ENCODE measurements at places on chromosomes 13 and 19.

GRCh38 chr19:55253842-55254624 is 4.8 kb downstream of the PPP6R1 start:
- DNase-seq: peak; percentile 77

DNA sequence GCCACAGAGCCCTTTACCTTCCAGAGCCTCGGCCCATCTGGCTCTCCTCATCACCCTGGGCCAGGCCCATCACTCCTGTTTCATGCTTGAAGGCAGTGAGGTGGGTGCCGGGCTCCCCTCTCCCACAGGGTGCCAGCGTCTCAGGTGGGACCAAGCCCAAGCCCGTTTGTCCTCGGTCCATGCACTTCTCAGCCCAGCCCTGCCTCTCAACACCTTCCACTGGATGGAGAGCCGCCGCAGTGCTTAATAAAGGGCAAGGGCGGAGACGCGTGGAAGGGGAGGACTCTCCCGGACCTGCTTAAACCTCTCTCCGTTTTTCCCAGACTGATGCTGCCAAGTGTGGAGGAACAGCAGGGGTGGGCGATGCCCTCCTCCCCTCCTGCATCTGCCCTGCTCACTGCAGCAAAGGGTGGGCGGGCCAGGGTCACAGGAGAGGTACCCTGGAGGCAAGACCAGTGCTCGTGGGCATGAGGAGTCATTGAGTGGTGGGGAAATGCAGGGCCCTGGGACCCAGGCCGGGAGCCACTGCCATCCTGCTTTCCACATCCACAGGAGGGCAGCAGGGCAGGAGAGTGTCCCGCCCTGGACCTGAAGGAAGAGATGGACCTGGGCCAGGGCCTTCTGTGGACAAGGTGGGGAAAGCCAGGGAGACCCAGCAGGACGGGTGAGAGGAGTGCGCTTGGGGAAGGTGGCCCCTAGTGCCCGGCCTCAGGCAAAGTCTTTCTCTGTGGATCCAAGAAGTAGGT is 9.7 kb upstream of the ATP11A start:
- no peak for DNase-seq

- no peak for DNase-seq
Measured at GRCh38 chr13:46721054-46721453, 75.9 kb downstream of the ESD start.

- DNase-seq: peak; percentile 40
Measured at GRCh38 chr19:8832132-8833021, at the start of the genes MBD3L1 and ZNF558. TSS of gene MBD3L1 (plus strand) at chr19:8832377. CDS start at chr19:8842679, 10,302 bp downstream. TSS of gene ZNF558 (minus strand) at chr19:8832304. CDS start at chr19:8822659, 9,645 bp downstream.

DNA sequence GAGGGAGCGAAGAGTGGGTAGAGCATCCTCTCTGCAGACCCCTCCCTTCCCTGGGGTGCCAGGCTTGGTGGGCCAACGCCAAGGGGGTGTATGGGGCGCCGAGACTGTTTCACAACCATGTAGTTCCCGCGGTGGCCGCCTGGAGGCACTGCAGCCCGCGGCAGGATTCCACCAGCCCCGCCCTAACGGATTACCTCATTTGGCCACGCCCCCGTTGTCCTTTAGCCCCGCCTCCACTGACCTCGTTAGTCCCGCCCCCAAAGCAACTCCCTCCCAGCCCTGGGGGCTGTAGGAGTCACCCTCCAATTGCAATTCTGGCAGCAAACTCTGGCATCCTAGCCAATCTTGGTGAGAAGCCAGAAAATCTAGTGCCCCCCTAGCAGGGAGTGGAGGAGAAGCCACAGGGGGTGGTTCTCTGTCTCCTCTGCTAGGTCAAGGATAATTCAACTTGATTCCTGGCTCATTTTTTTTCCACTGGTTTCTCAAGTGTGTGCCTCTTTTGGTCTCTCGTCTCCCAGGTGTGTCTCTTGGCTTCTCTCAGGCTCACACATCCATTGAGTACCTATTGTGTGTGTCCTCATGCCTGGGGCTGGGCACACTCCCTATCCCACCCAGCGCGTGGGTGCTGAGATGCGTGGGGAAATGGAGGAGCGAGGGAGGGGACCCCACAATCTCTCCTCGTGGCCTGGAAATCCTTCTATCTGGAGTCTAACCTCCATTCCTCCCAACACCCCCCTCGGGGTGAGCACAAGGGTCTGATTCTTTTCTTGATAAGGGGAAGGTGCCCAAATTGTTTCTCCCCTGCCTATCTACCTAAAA is 2.0 kb downstream of the OLFM2 start:
- no peak for DNase-seq

GRCh38 chr19:10124429-10124828 is 4.7 kb upstream of the EIF3G start:
- DNase-seq: no peak

- no peak for DNase-seq
Measured at GRCh38 chr19:17778251-17778967, 16.5 kb upstream of the B3GNT3 start.

DNA sequence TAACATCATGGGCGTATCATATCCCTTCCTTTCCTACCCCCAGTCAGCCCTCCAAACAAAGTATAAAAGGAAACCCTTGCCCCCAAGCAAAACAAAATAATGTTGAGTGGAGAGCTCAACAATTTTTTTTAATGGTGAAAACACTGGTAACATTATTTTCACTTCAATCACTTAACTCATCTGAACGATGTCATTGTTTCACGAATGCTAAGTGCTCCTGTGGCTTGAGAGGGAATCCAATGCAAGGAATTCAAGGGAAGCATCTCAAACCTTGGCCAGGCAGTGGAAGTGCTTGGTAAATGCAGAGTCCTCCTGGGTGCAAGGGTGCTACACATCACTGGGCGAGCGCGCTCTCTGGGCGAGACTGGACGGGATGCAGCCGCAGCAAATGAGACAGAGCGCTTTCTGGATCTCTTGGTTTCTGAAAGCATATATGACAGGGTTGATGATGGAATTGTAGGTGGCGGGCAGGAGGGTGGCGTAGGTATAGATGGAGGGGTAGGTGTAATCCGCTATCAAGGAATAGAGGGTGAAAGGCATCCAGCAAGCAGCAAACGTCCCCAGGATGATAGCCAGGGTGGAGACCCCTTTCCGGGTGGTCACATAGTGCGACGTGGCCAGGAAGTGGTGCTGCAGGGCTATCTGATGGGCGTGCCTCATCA is 2.0 kb downstream of the GPR12 start:
- DNase-seq: no peak

DNA sequence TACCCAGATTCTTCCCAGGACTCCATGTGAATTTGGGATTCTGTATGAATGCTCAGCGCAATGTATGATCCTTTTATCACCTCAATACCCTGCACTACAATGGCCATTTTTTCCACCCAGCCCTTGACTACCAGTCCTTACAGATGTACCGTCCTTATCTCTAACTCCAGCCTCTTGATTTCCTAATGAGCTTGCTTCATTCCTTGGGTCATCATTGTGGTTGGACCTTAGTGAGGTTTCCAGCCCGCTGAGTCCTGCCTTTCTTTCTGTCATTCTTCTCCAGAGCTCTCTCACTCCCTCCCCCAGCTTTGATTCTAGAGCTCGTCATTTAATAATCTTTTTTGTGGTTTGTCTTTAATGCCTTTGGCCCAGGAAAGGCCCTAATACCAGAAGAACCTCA is 438.5 kb downstream of the ZNF536 start:
- DNase-seq: no peak

- DNase-seq: no peak
Measured at GRCh38 chr13:100301418-100301817, 212.5 kb downstream of the PCCA start.

GRCh38 chr13:48404952-48405351 is 8.0 kb downstream of the LPAR6 start:
- DNase-seq: no peak

DNA sequence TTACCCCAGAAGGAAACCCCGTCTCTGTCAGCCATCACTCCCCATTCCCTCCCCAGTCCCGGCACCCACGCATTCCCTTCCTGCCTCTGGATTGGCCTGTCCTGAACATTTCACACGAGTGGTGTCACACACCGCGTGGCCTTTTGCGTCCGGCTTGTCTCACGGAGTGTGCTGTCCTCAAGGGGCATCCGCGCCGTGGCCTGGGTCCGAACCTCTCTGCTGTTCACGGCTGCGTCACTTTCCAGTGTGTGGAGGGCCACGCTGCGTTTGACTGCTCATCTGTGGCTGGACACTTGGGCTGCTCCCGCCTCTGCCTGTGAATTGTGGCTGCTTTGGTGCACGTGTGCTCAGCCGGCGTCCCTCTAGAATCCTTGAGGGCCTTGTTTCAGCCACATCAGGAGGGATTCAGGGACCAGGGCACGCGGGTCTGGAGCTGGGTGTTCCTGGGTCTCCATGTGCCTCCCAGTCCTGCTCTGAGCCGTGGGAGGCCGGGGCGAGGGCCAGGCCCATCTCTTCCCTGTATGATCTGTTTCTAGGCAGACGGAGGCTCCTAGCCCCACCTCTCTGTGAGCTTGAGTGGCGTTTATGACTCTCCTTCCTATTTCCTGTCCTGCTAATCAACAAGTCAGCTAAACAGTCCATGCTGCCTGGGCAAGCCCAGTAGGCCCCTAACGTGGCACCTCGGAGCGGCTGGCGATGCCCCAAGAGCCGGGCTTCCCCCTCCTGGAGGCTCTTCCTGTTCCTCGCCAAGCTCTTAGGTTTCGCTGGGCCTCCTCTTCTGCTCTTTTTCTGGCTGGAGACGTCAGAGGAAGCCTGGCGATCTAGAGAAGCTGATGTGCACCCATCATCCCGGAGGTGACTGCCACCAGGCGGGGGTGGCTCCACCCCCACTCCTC is 8.1 kb downstream of the STK11 start:
- DNase-seq: peak; percentile 47

- DNase-seq: no peak
Measured at GRCh38 chr13:44004878-44005277, 125.2 kb downstream of the LACC1 start.

DNA sequence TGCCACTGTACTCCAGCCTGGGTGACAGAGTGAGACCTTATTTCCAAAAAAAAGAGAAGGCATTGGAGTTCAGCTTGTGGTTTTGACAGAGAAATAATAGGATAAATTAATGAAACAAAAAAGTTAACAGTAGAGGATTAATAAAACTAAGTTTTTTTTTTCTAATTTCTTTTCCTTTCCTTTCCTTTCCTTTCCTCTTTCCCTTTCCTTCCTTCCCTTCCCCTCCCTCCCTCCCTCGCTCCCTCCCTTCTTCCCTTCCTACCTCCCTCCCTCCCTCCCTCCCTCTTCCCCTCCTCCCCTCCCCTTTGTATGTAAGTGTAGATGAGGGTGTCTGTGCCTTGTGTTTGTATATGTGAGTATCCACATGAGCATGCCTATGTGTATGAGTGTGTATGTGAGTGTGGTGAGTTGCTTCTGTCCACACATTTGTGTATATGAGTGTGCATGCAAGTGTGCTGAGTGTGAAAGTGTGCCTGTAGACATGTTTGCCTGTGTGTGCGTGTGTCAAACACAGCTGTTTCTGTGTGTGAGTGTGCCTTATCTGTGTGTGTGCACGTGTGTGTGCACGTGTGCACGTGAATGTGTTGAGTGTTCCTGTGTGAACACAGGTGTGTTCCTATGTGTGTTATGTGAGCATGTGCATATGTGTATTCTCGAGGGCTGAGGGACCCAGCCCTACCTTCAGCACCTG is 12.5 kb upstream of the MZF1 start:
- DNase-seq: no peak

DNA sequence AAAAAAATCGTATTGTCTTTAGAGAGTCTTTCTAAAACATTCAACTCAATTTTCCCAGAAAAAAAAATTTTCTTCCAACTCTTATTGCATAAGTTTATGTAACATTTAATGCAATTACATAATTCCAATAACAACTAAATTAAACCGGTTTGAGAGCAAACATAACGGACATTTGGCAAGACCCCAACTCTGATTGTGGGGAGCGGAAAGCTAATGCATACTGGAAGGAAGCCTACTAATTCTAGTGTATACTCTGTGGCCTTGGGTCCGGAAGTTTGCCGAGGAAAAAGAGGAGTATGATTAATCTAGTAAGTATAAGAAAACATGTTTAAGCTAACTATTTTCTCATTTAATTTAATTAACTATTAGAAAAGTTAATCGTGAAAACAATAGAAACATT is 21.3 kb upstream of the MIR17HG start:
- no peak for DNase-seq

GRCh38 chr13:43698758-43699157 is 88.0 kb downstream of the ENOX1 start:
- DNase-seq: no peak

DNA sequence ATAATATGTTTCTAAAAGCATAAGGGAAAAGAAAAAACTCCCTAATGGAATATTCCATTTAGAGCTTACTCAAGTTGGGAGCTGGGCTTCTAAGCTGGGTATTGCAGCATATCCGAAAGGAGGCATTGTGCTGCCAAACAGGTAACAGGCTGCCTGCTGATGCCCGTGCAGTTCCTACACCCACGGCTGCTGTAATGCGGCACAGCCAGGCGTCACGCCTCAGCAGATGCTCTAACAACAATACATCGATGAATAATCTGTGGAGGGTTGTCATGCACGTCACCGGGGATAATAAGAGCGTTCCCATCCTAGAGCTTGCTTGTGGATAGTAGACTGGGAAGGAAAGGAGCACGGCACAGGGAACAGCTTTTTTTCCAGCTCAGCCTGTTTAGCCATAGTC is 1582.1 kb upstream of the SLC10A2 start:
- no peak for DNase-seq

- no peak for DNase-seq
Measured at GRCh38 chr13:66618702-66619101, 611.4 kb downstream of the PCDH9 start.
